ENCODE measurements at places on chromosomes 3 and 15.

DNA sequence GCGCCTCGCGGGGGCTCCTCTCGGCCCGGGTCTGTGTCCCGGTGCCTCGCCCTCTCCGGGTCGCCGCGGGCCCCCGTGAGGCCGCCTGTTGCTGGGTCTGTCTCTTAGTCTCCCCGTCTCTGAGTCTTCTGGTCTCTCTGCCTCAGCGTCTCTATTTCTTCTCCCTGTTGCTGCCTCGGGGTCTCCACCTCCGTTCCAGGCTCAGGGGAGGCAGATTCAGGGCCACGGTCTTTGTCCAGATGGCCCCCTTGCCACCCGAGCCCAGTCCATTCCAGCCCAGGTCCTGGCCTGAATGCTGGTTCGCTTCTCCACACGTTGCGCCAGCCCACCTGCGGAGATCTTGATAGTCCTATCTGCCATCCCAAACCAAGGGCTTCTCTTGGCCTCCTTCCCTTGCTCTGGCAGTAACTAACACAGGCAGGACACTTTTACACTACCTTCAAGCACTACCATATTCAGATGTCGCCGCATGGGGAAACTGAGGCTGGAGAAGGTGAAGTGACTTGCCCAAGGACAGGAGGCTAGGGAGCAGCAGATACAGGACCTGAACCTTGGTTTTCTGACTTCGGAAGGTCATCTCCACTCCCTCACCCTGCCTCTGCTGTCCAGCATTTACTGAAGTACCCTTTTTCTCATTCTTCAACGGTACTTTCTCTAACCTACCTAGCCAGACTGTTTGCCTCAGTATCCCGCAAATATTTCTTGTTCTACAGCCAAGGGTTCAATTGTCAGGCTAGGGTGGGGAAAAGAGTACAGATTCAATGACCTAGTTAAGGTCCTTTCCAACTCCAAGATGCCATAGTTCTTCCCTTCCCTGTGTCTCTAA lies 616 bp upstream of the IGDCC4 start:
- no peak for DNase-seq

- no peak for DNase-seq
Measured at GRCh38 chr3:57627976-57628375, 30.8 kb upstream of the ARF4 start.

GRCh38 chr15:31069360-31070000 lies 32.0 kb downstream of the TRPM1 start:
- DNase-seq: no peak

GRCh38 chr3:194928227-194928626 lies 242.5 kb downstream of the FAM43A start:
- DNase-seq: no peak

GRCh38 chr15:84826369-84826823 lies 9.2 kb downstream of the ALPK3 start:
- DNase-seq: no peak

DNA sequence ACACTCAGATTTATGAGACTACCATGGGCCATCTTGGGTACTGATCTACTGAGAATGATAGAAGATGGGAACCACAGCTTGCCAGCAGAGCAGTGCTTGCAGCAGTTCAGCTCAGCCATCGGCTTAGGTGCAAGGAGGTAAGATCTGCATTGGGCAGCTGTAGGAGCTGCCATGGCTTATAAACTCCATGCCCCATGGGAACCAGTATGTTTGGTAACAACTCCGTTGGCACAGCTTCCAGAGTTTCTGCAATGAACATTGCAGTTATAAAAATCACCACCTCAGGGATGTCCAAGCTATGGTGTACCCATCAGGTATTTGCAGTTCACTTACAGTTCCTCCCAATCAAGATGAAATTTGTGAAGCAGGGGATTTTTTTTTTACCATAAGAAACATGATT lies 299.1 kb upstream of the ROPN1 start:
- DNase-seq: no peak

- no peak for DNase-seq
Measured at GRCh38 chr15:61992518-61992917, 67.7 kb downstream of the VPS13C start.

DNA sequence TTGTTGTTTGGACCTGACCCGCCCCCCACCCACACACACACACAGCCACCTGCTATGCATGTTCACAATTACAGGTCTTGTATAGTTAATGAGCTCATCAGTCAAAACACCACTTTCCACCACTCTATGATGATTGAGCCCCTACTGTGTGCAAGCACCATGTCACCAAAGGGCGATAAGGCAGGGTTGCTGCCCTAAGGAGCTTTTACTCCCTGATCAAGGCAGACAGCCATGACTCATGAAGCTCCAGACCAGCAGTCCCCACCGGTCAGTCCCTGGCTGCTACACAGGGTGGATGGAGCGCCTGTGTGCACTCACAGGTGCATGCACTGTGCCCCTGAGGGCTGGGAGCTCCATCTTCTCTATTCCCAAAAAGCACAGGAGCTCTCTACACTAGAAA lies 270.6 kb downstream of the CLSTN2 start:
- DNase-seq: no peak

GRCh38 chr3:26358405-26358804 lies 264.2 kb upstream of the LRRC3B start:
- no peak for DNase-seq

DNA sequence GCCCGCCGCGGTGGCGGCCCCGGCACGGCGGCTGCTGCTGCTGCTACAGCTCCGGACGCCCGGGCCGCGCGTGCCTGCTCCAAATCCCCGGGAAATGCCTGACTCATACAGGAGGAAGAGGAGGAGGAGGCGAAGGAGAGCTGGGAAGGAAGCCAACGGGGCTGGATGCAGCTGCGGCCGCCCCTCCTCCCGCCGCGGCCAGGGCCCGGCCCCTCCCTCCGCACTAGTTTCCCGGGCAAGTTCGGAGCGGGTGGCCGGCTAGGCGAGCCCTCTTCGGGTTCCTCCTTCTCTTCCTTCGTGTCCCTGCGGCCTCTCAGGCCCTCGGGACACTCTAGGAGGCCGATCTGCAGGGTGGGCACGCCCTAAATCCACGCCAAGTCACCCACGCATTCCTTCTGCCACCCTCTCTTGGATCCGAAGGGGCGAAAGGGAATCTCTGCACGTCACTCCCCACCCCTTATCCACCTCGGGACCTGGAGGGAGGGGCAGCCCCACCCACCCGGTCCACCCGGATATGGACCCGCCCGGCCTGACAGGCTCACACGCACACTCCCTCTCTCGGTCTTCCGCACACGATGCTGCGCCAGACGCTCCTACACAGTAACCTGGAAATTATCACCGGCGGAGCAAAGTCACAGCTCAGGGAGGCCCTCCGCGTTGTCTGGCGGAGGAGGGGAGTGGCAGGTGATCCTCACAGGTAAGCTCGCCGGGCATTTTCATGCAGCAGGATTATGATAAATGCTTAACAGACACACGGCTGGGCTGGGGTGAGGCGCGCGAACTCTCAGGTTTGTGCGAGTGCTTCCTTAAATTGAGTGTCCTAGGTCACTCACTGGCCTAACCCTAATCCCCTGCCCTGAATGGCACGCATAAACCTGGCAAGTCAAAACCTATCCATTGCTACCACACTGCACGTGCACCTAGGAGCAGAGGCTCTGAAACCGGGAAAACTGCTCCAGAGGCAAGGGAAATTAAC lies at the start of the genes OSBPL10 and ZNF860:
Gene OSBPL10 (minus strand): TSS at position 57 of the 976 bp plus-strand sequence. CDS start 83 bp downstream, outside the sequence.
Gene ZNF860 (plus strand): TSS at position 545 of the 976 bp plus-strand sequence. CDS start 7,330 bp downstream, outside the sequence.
- DNase-seq: no peak

- no peak for DNase-seq
Measured at GRCh38 chr3:8757551-8758518, 11.6 kb downstream of the OXTR start.

- no peak for DNase-seq
Measured at GRCh38 chr3:188819939-188820338, 351.8 kb upstream of the TPRG1 start.

DNA sequence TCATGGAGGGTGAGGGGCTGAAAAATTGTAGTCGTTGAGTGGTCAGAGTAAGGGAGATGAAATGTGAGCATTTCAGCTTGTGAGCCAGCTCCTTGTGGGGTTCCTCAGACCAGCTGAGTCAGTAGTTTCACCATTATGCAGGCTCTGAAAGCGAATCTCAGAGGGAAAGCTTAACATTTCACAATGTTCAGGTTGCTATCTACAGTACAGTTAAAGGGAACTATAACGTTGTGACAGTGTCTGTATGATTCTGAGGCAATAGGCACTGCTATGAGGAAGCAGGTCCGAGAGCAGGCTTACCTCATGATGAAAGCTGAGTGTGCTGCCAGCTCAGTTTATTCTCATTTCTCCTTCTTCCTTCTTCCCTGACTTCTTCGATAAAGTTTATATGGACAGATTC lies 469.6 kb downstream of the EDEM1 start:
- no peak for DNase-seq

GRCh38 chr3:13378155-13378554 lies 42.0 kb downstream of the NUP210 start:
- DNase-seq: no peak

- DNase-seq: no peak
Measured at GRCh38 chr3:194871864-194872668, 186.4 kb downstream of the FAM43A start.

- DNase-seq: no peak
Measured at GRCh38 chr15:33742306-33742705, 226.0 kb upstream of the CHRM5 start.

DNA sequence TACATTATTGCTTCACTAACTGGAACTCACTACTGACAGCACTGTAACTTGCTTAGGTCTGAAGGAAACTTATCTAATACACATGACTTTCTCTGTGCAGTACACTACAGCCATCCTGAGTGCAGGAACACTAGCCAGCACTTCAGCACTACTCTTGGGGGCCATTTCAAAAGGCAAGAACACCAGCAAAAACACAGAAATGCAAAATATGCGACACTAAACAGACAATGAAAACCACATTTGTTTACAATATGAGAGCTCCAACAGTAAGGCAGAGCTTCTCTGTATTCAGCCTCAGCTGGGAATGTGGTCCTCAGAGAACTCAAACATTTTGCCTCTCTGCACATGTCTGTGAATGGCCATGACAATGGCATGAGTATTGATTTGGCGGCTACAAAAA lies 109.6 kb downstream of the ARRDC4 start:
- DNase-seq: no peak

DNA sequence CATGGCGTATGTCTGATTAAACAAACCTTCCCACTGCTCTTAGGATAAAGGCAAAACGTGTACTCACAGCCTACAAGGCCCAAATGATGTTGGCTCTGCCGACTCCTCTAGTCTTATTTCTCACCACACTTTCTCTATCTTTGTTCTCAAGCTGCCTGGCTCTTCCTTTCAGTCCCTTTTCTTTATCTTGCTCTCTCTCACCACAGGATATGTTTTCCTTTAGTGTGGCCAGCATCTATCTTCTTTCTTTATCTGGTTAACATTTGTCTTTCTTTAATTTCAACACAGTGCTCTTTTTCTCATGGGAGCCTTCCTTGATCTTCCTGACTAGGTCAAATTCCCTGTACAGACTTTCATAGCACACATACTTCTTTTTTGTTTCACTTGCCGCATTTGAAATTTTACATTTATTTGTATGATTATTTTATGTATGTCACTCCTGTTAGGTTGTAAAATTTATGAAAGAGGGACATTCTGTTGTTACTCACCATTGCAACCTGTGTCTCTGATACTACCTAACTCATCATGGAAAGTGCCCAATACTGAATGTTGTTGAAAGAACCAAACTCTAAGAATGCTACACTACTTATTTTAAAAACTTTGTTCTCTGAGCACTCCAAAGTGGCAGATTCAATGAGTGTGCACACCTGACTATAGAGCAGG lies 328.9 kb upstream of the CBLB start:
- DNase-seq: no peak

GRCh38 chr3:53844262-53845102 lies 1.7 kb downstream of the CHDH start:
- no peak for DNase-seq

GRCh38 chr15:40282147-40282868 lies 556 bp downstream of the ANKRD63 start:
- DNase-seq: no peak

GRCh38 chr3:131007782-131008181 lies 18.8 kb downstream of the ASTE1 start:
- DNase-seq: no peak

DNA sequence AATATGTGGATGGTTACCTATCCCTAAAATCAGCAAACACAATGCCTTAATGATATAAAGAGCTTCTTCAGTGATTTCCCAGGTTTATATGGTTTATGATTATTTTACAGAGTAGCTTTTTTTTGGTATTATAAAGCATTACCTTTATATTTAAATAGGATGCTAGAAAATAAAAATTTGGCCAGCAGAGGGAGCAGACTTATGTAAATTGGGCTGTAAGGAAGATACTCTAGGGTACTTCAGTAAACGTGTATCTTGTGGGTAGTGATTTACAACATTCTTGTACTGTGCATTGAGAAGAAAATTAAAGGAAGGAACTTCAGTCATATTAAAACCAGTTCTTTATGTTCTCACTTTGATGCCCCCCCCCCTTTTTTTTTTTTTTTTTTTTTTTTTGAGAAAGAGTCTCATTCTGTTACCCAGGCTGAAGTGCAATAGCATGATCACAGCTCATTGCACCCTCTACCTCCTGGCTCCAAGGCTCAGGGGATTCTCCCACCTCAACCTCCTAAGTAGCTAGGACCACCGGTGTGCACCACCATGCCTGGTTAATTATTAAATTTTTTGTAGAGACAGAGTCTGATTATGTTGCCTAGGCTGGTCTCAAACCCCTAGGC lies 167.9 kb downstream of the BBX start:
- no peak for DNase-seq

DNA sequence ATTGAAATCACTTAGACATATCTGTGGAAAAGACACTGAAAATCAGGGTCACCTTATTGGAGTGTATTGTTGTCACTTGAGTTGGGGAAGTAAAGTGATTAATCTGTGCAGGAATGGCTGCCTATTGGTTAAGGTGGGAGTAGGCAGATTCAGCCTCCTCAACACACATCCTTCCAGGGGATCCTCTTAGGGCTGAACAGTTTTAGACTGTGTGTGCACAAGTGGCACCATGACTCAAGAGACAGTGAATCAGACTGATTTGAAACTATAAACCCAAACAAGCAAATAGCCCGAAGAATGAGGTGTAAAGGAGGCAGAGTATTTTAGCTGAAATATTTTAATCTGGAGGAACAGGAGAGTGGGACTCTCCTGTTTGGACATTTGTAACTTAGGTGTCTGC lies 4.9 kb downstream of the ABHD17C start:
- DNase-seq: no peak

DNA sequence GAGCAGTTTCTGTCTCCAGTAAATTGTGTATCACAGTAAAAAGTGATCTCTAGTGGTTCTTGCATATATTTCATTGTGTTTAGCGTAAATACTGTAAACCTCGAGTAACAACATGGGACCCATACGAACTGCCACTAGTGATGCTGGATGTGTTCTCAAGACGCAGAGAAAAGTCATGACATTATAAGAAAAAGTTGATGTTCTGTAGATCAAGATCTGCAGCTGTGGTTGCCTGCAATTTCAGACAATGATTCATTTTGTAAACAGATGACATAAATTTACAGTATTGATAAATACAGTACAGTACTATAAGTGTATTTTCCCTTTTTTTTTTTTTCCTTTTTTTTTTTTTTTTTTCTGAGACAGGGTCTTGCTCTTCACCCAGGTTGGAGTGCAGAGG lies 100.1 kb downstream of the DPH6 start:
- no peak for DNase-seq

DNA sequence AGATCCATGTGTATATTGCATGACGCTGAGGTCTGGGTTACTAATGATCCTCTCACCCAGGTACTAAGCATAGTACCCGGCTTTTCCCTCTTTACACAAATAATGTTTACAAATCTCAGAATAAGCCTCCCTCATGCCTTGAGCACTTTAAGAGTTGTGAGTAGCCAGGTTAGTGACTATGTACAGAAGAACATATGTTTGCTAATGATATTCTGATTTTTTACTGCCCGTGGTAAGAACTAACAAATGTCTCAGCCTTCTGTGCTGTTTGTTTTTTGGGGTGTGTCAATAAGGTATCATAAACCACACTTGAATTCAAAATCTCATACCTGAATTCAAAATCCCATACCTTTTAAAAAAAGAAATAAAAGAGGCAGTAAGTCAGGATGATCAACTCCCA lies 59.5 kb downstream of the ABCC5 start:
- DNase-seq: no peak
